Activated naive CD8-positive, alpha-beta T cell treated with anti-CD3 and anti-CD28 coated beads, Interleukin-2, amount 10 ng/mL, durations not matched to agents 7 days and 5 days (primary cell): ENCODE measurements at places on chromosomes 4 and X. TPM values are rescaled to one million over a fixed set of nuclear protein-coding genes. Genes with fewer than 3 reads are reported as not detected.
A peak's percentile ranks its signal among the peaks of the same experiment; 100 is the strongest.

DNA sequence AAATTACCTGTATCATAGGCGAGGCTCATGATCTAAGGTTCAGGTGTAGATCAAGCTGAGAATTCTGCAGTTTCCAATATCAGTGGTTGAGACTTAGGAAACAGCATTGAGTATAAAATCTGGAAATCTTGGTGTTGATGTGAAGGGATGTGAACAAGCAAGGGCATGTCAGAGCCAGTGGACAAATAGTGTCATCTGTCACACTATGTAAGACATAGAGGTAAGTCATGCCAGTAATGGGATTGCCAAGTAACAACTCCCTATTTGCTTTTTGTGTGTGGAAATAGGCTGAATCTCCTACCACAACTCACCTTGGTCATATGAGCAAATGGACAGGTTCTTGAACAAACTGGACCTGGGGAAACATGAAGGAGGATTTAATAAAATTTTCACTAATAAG lies 334.5 kb upstream of the EMCN start:
- H3K4me3 ChIP-seq: no peak overlapping the region
- H3K4me1 ChIP-seq: no peaks in the 10 kb centered on the region
- no peak overlapping the region for H3K27ac ChIP-seq

DNA sequence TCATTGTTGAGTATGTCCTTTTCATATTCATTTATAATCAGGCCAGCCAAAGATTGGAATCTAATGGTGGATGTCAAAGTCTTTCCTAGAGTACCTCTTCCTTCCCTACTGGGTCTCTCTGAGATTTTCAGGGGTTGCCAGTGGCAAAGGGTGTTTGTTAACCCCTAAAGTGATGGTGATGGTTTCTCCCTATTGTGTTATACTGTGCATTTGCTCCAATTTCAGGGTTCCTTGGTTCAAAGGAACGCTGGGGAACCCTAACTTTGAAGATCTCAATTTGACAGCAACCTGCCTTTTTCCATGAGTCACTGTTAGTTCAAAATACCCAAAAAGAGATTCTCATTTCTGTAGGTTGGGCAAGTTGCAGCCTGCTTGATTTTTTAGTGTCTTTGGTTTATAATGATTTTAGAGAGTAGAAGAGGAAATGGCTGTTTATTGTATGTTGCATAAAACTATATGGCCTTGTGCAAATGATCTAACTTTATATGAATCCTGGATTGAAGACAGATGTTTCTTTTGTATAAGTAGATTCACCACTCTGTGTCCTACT lies 23.0 kb downstream of the GAB1 start:
- H3K36me3 ChIP-seq: peaks cover 11% of the 10 kb centered on the region
- H3K4me1 ChIP-seq: peaks cover 18% of the 10 kb centered on the region
- peak overlapping the region; percentile 81 for H3K27ac ChIP-seq
- no peak for DNase-seq
- H3K4me3 ChIP-seq: peak overlapping the region; percentile 74

DNA sequence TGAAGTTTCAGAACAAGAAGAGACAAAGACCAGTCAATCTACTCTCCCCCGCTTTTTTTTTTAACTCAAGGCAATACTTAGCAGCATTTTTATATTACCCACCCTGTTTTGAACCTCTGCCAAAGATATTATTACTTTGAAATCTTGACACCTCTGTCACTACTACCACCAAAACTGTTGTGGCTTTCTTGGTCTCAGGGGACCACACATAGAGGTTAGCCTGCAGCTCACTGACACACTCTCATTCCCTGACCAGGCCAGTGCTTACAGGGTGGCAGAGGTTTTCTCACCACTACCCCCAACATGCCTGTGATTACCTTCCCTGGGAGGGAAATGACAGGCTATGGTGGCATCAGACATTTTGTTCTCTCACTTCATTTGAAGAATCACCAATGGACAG lies 137.4 kb upstream of the STIM2 start:
- no peak overlapping the region for H3K4me3 ChIP-seq
- H3K4me1 ChIP-seq: peaks cover 9% of the 10 kb centered on the region
- H3K27ac ChIP-seq: no peak overlapping the region
- peaks cover 4% of the 10 kb centered on the region for H3K36me3 ChIP-seq
- DNase-seq: no peak
- no peaks in the 10 kb centered on the region for H3K27me3 ChIP-seq

- H3K36me3 ChIP-seq: no peaks in the 10 kb centered on the region
- DNase-seq: no peak
- H3K27ac ChIP-seq: no peak overlapping the region
- H3K4me3 ChIP-seq: no peak overlapping the region
- H3K4me1 ChIP-seq: no peaks in the 10 kb centered on the region
Observed at GRCh38 chr4:116122124-116122523, 963.3 kb downstream of the TRAM1L1 start.

DNA sequence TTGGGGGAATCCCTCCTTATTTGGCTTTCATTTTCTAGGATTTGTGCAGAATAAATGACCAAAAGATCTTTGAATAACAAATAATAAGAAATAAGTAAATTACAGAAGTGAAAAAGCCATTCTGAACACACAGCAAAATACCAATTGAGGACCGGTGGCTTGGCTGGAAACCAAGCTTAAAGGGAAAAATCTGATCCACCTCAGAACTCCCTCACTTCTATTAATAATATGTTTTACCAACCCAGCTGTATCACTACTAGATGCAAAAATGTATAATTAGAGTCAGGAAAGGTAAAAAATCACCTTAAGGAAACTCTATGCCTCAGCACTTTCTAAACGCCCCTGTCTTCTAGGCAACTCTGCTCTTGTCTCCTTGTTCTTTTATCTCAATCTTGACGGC lies 77.3 kb downstream of the TSPAN5 start:
- no peak overlapping the region for H3K27ac ChIP-seq
- no peak overlapping the region for H3K4me3 ChIP-seq
- no peaks in the 10 kb centered on the region for H3K27me3 ChIP-seq
- peaks cover 10% of the 10 kb centered on the region for H3K36me3 ChIP-seq

GRCh38 chr4:8675383-8675782 lies 82.8 kb downstream of the CPZ start:
- no peak for DNase-seq
- no peaks in the 10 kb centered on the region for H3K27me3 ChIP-seq
- no peaks in the 10 kb centered on the region for H3K4me1 ChIP-seq
- H3K36me3 ChIP-seq: no peaks in the 10 kb centered on the region
- no peak overlapping the region for H3K4me3 ChIP-seq

HERC5 gene
- 44.8 TPM for total RNA-seq

DNA sequence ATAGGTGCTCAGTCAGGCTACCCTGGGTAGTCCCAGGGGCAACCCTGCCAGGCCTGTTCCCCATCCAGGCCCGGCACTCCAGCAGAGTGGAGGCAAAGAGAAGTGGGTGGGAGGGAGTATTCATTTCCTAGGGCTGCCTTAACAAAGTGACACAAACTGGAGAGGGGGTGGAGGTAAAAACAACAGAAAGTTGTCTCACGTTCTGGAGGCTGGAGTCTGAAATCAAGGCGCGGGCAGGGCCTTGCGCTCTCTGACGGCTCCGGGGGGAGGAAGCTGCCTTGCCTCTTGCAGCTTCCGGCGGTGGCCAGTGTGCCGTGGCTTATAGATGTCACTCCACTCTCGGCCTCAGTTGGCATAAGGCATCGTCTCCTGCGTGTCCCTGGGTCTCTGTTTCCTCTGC lies 90.8 kb downstream of the DCTD start:
- DNase-seq: peak; percentile 38
- peaks cover 1% of the 10 kb centered on the region for H3K4me1 ChIP-seq
- no peaks in the 10 kb centered on the region for H3K36me3 ChIP-seq

DNA sequence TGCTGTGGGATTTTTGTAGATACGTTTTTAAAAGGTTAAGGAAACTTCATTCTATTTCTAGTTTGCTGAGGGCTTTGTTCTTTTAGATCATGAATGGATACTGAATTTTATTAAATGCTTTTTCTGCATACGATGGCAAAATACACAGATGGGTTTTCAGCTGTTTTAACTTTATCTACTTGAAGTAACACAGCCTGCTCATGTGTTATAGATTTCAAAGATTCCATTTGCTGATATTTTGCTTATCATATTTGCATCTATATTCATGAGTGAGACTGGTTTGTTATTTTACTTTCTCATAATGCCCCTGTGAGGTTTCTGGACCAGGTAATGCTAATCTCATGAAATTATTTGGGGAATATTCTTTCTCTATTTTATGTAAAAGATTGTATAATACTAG lies 34.5 kb upstream of the HERC5 start:
- H3K4me1 ChIP-seq: peaks cover 2% of the 10 kb centered on the region
- H3K36me3 ChIP-seq: peaks cover 44% of the 10 kb centered on the region
- no peak overlapping the region for H3K4me3 ChIP-seq

NDNF gene
- total RNA-seq: 0.17 TPM

- H3K36me3 ChIP-seq: no peaks in the 10 kb centered on the region
- H3K27me3 ChIP-seq: no peaks in the 10 kb centered on the region
- no peak overlapping the region for H3K4me3 ChIP-seq
- no peaks in the 10 kb centered on the region for H3K4me1 ChIP-seq
- H3K27ac ChIP-seq: no peak overlapping the region
Observed at GRCh38 chr4:144223149-144223548, 82.6 kb upstream of the GYPA start.

DNA sequence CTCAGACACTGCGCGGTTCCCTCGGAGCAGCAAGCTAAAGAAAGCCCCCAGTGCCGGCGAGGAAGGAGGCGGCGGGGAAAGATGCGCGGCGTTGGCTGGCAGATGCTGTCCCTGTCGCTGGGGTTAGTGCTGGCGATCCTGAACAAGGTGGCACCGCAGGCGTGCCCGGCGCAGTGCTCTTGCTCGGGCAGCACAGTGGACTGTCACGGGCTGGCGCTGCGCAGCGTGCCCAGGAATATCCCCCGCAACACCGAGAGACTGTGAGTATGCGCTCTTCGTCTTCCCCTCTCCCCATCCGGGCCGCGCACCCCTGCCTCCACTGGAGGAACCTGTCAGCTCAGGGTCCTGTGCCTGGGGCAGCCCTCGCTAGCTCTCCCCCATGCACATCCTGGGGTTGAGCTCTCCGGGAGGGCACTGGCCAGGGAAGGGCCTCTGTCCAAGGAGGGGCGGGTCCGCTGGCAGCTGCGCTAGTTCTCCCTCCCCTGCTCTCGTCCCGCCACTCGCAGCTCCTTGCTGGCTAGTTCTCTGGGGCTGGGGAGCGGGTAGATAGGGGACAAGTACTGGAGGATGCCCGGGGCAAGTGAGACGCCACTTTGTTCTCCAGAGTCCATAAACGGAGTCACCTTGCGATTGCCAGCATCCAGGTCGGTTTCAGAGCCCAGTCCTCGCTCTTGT lies 2.2 kb downstream of the SLIT2 start:
- H3K4me3 ChIP-seq: no peak overlapping the region
- H3K27me3 ChIP-seq: peaks cover 63% of the 10 kb centered on the region

DNA sequence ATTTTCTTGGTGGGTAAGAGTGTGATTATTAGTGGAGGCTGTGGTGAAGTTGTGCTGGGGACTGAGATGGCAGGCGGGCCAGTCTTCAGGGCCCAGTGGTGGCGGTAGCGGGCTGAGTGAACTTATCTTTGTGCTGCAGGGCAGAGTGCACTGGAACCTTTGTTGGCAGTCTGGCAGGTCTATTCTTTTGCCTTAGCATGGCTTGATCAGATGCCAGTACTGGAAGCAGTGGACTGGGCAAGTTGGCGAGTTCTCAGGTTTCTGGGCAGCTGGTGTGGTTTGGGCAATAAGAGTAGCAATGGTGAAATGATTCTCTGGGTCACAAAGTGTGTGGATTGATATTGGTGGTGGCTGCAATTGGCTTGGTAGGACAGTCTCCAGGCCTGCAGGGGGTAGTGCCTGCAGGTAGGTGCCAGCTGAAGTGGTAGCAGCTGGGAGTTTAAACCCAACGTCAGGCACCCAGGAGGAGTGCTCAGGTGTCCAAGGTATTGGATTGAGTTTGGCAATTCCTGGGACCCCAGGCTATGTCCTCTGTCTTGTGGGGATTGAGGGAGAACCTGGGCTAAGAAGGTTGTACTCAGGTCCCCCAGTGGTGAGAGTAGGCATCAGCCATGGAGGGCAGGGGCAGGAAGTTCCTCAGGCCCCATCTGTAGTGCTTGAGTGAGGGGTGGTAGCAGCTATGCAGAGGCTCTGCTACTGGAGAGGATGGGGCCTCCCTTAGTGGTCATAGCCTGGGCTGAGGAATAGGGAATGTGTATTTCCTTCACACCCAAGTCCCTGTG lies 34.9 kb upstream of the SLC25A14 start:
- no peak overlapping the region for H3K27ac ChIP-seq
- H3K36me3 ChIP-seq: no peaks in the 10 kb centered on the region
- H3K4me1 ChIP-seq: no peaks in the 10 kb centered on the region
- no peak overlapping the region for H3K4me3 ChIP-seq
- no peak for DNase-seq
- peaks cover 2% of the 10 kb centered on the region for H3K27me3 ChIP-seq

DNA sequence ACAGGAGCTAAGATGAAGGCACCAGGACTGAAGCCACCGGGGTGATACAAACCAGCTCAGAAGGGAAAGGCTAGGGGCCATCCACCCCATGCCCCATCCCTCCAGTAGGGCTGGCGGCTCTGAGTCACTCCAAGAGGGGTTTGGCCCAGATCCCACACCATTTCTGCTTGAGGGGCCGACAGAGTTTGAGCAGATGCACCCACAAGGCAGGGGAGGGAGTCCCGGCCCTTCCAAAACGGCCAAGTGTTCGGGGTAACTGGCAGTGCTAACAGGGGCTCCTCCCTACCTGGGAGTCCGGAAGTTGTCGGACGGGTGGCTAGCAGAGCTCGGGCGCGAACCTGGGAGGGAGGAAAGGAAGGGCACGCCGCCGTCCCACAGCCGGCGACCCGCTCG lies 412 bp downstream of the SLC10A3 start:
- H3K4me3 ChIP-seq: peak overlapping the region; percentile 87
- peaks cover 6% of the 10 kb centered on the region for H3K4me1 ChIP-seq
- peak overlapping the region; percentile 89 for H3K27ac ChIP-seq
- no peaks in the 10 kb centered on the region for H3K27me3 ChIP-seq
- no peak for DNase-seq
- peaks cover 2% of the 10 kb centered on the region for H3K36me3 ChIP-seq
